ENCODE measurements at places on chromosomes 3 and 15.
A peak's percentile ranks its signal among the peaks of the same experiment; 100 is the strongest.

DNA sequence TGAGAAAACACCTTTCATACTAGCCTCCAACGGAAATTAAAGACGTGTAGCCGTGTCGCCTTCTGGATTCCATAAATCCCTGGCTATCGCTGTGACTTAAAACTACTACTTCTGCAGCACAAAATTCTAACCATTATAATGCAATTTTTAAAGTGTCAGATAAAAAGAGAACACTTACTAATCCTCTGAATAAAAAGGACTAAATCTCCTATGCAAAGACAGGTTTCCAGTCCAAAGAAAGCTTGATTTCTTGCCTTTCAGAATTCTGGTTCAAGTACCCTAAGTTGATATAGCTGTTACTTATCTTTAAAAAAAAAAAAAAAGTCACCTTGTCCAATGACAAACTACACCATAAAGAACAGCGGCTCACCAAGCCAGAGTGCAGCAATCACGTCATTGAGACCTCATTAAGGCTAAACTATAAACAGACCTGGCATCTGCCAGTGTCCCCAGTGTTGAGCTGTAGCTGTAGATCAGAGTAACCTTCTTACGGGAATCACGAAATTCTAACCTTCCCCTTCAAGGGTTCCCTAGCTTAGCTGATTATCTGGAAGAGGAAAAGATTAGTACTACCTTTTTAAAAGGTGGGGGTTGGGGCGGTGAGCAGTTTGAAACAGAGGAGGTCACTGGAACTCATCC lies 2.2 kb downstream of the ABCC5 start:
- H3K4me1 ChIP-seq = no peaks in the 10 kb centered on the region
- no peaks in the 10 kb centered on the region for H3K27me3 ChIP-seq
- H3K36me3 ChIP-seq = no peaks in the 10 kb centered on the region
- DNase-seq = no peak

GRCh38 chr3:12962292-12962691 lies 110.9 kb downstream of the IQSEC1 start:
- no peaks in the 10 kb centered on the region for H3K36me3 ChIP-seq
- H3K27ac ChIP-seq = no peak overlapping the region
- H3K4me1 ChIP-seq = peaks cover 81% of the 10 kb centered on the region
- no peak for DNase-seq

GRCh38 chr3:129070086-129070885 lies 9.7 kb downstream of the GP9 start:
- DNase-seq = no peak
- H3K27me3 ChIP-seq = no peaks in the 10 kb centered on the region
- H3K4me1 ChIP-seq = no peaks in the 10 kb centered on the region
- no peaks in the 10 kb centered on the region for H3K36me3 ChIP-seq
- no peak overlapping the region for H3K27ac ChIP-seq
- H3K4me3 ChIP-seq = no peak overlapping the region

- no peak overlapping the region for H3K27ac ChIP-seq
- DNase-seq = no peak
- no peaks in the 10 kb centered on the region for H3K27me3 ChIP-seq
Measured at GRCh38 chr3:50286322-50287227, 5.7 kb downstream of the IFRD2 start.

DNA sequence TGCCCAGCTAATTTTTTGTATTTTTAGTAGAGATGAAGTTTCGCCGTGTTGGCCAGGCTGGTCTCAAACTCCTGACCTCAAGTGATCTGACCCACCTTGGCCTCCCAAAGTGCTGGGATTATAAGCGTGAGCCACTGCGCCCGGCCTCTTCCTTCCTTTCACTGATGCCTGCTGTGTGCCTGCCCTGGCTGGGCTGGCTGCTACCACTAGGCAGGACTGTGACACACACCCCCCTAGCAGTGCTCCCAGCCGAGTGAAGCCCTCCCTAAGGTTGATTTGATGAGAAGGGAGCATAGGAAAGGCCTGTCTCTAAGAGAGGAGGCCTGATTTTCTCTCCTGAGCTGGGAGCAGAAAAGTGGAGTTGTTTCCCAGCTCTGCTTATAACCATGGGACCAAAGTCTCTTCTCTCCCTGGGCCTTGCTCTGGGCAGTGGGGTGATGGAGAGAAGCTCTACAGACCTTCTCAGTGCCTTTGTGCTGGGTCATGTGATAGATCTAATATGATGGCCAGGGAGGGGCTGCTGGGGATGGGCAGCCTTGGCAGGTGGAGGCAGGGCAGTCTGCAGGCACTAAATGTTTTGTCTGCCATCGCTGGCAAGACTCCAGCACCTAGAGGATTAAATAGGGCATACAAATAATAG lies 20.1 kb upstream of the SFMBT1 start:
- no peaks in the 10 kb centered on the region for H3K4me1 ChIP-seq
- H3K4me3 ChIP-seq = no peak overlapping the region
- no peak overlapping the region for H3K27ac ChIP-seq

- no peaks in the 10 kb centered on the region for H3K36me3 ChIP-seq
- no peak for DNase-seq
- no peak overlapping the region for H3K27ac ChIP-seq
- H3K27me3 ChIP-seq = no peaks in the 10 kb centered on the region
- no peaks in the 10 kb centered on the region for H3K4me1 ChIP-seq
- H3K4me3 ChIP-seq = no peak overlapping the region
Measured at GRCh38 chr15:70586241-70586640, 177.1 kb downstream of the UACA start.

DNA sequence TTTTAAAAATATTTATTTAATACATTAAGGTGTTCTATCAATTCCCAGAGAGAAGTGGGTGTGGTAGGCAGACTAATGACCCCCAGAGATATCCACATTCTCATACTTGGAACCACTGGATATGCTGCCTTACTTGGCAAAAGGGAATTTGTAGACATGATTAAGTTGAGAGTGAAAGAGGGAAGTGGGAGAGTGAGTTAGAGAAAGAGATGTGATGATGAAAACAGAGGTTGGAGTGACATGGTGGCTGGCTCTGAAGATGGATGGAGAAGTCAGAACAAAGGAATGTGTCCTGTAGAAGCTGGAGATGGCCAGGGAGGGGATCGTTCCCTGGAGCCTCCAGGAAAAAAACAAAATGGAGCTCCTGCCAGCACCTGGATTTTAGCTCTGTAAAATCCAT lies 32.0 kb downstream of the TNFAIP8L3 start:
- no peak overlapping the region for H3K4me3 ChIP-seq
- H3K27ac ChIP-seq = no peak overlapping the region
- H3K4me1 ChIP-seq = no peaks in the 10 kb centered on the region
- no peaks in the 10 kb centered on the region for H3K27me3 ChIP-seq
- H3K36me3 ChIP-seq = no peaks in the 10 kb centered on the region

DNA sequence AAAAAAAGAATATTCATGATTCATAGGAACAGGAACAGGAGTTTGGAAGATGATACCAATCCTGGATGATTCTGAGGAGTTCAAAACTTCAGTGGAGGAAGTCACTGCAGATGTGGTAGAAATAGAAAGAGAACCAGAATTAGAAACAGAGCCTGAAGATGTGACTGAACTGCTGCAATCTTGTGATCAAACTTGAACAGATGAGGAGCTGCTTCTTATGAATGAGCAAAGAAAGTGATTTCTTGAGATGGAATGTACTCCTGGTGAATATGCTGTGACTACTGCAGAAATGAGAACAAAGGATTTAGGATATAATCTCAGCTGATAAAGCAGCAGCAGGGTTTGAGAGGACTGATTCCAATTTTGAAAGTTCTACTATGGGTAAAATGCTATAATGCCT lies 72.7 kb downstream of the GSK3B start:
- no peaks in the 10 kb centered on the region for H3K27me3 ChIP-seq
- no peaks in the 10 kb centered on the region for H3K4me1 ChIP-seq
- no peaks in the 10 kb centered on the region for H3K36me3 ChIP-seq
- H3K4me3 ChIP-seq = no peak overlapping the region
- no peak for DNase-seq
- no peak overlapping the region for H3K27ac ChIP-seq

- DNase-seq = no peak
- H3K4me1 ChIP-seq = no peaks in the 10 kb centered on the region
- no peak overlapping the region for H3K4me3 ChIP-seq
- H3K36me3 ChIP-seq = no peaks in the 10 kb centered on the region
- no peak overlapping the region for H3K27ac ChIP-seq
- H3K27me3 ChIP-seq = no peaks in the 10 kb centered on the region
Measured at GRCh38 chr15:52199271-52199670, 8.1 kb upstream of the GNB5 start.

- no peak overlapping the region for H3K27ac ChIP-seq
- no peak overlapping the region for H3K4me3 ChIP-seq
- H3K27me3 ChIP-seq = no peaks in the 10 kb centered on the region
- peak; percentile 73 for DNase-seq
Measured at GRCh38 chr3:133821767-133822638, 16.4 kb downstream of the SRPRB start.

- no peaks in the 10 kb centered on the region for H3K27me3 ChIP-seq
- no peak overlapping the region for H3K4me3 ChIP-seq
- H3K27ac ChIP-seq = no peak overlapping the region
- H3K36me3 ChIP-seq = no peaks in the 10 kb centered on the region
- H3K4me1 ChIP-seq = no peaks in the 10 kb centered on the region
- DNase-seq = no peak
Measured at GRCh38 chr3:144018776-144019175, 47.2 kb downstream of the DIPK2A start.

GRCh38 chr3:114450008-114450596 lies 156.3 kb downstream of the TIGIT start:
- H3K27me3 ChIP-seq = no peaks in the 10 kb centered on the region
- no peak for DNase-seq
- H3K27ac ChIP-seq = no peak overlapping the region
- peaks cover 15% of the 10 kb centered on the region for H3K4me1 ChIP-seq
- no peaks in the 10 kb centered on the region for H3K36me3 ChIP-seq

- peak overlapping the region; percentile 28 for H3K27ac ChIP-seq
Measured at GRCh38 chr3:152202976-152203626, 65.6 kb upstream of the MBNL1 start.

GRCh38 chr15:74050556-74051234 lies 31.7 kb downstream of the GOLGA6A start:
- no peak for DNase-seq
- no peak overlapping the region for H3K4me3 ChIP-seq
- no peak overlapping the region for H3K27ac ChIP-seq
- peaks cover 3% of the 10 kb centered on the region for H3K4me1 ChIP-seq
- H3K36me3 ChIP-seq = no peaks in the 10 kb centered on the region
- H3K27me3 ChIP-seq = no peaks in the 10 kb centered on the region

GRCh38 chr3:106457281-106458180 lies 588.7 kb upstream of the CBLB start:
- no peaks in the 10 kb centered on the region for H3K4me1 ChIP-seq
- H3K27me3 ChIP-seq = no peaks in the 10 kb centered on the region
- H3K4me3 ChIP-seq = no peak overlapping the region
- no peaks in the 10 kb centered on the region for H3K36me3 ChIP-seq
- no peak for DNase-seq
